ENCODE measurements at places on chromosomes 7 and 10.

GRCh38 chr7:150716368-150716767 is at the start of gene GIMAP1:
GIMAP1 (plus strand) TSS chr7:150716613; CDS start chr7:150719048, 2,435 bp downstream.
- DNase-seq = no peak

DNA sequence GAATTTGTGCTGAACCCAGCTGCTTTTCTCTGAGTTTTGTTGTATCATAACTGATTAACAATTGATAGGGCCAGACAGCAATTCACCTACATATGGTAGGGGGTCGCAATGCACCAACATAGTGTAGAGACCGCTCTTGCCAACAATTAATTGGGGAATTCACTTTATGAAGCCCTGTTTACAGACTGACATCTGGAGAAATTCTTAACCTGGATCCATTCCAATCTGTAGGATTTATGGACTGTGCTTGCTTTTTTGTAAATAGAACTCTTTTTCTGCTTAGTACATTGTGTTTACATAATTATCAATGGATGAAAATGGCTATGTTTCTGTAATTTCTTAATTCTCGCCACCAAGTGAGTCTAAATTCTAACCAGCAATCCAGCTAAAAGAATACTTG is 311.7 kb upstream of the BMPER start:
- no peak for DNase-seq

GRCh38 chr7:106155027-106155426 is 42.9 kb upstream of the SYPL1 start:
- DNase-seq = no peak

GRCh38 chr10:54131833-54132232 is 669.2 kb downstream of the PCDH15 start:
- no peak for DNase-seq

DNA sequence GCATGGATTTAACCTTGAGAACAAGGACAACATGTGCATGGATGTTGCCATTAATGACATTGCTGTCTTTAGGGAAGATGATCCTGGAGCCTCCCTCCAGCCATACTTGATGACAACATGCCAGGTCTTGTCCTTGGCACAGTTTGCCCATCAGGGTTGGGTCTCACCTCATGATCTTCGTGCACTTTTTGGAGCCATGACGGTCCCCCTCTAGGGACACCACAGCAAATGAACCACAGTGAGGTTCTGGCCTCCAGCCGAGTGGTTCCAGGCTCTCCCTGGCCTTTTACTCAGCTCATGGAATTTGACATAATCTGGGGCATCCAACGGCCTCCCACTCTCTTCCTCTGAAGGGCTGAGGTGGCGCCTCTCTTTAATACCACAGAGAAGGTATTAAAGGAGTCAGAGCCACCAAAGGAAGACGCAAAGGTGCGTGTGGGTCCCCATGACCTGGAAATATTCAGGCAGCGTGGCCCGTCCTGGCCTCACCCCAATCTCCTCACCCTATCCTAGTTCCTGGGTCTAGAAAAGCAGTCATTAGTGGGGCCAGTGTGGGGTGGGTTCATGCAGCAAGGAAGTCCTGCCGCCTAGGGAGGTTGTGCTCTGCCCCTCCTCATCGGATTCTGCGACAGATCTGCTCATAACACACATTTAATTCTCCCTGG is 184.8 kb downstream of the CXCL12 start:
- no peak for DNase-seq

GRCh38 chr7:1509226-1509625 is 5.0 kb upstream of the INTS1 start:
- DNase-seq = no peak

GRCh38 chr10:33883881-33884280 is 549.4 kb upstream of the NRP1 start:
- DNase-seq = no peak

GRCh38 chr10:96257944-96258343 is 13.4 kb downstream of the BLNK start:
- DNase-seq = no peak

GRCh38 chr10:98444314-98445006 is 2.3 kb downstream of the HPS1 start:
- DNase-seq = no peak

GRCh38 chr10:85607043-85607695 is 759.4 kb downstream of the GRID1 start:
- no peak for DNase-seq

DNA sequence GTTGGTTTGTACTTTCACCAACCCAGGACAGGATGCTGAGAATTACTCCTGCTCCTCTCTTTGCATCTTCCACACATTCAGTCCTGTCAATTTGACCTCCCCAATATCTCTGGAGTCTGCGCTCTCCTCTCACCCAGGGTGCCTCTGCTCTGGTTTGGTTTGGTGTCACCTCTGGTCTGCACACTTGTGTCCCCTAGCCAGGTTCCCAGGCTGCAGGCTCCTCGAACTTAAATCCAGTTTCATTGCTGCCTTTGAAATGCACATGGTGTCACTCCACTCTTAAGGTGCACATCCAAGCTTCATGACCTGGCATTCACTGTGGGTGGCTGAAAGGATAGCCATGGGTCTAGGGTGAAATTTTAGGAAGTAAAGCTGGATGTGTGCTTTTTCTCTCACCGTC is 271.6 kb downstream of the RPS24 start:
- no peak for DNase-seq

- no peak for DNase-seq
Observed at GRCh38 chr10:43863270-43863669, 214.6 kb upstream of the ZNF32 start.

DNA sequence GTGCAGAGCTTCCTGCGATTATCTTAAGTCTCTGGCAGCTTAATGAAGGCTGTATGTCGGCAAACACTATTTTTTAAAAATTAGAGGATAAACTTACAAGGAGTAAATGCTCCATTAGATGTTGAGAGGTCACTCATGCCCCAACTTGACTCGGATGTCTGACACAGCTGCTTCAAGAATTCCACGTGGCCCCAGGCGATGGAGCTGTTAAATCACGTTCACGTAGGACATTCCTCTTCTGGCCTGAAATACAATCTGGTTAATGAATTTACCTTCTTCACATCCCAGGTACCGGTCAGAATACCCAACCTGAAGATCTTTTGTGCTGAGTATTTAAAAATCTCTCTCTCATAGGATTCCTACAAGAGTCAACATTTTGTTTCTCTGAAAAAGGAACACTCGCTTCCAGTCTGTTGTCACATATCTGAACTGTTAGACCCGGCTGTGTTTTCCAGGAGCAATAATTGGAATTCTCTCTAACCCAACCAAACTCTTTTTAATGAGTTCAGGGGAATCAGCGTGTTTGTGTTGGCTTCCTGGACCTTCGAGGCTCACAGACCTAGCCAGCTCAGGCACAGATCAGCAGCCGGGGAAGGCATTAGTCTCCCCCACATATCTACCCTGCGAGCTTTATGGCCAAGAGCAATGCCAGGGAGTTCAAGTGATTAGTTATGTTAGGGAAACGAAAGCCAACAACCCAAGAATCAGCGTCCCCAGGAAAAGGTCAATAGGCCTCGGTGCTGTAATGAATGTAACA is 284.9 kb downstream of the FGFR2 start:
- DNase-seq = no peak

DNA sequence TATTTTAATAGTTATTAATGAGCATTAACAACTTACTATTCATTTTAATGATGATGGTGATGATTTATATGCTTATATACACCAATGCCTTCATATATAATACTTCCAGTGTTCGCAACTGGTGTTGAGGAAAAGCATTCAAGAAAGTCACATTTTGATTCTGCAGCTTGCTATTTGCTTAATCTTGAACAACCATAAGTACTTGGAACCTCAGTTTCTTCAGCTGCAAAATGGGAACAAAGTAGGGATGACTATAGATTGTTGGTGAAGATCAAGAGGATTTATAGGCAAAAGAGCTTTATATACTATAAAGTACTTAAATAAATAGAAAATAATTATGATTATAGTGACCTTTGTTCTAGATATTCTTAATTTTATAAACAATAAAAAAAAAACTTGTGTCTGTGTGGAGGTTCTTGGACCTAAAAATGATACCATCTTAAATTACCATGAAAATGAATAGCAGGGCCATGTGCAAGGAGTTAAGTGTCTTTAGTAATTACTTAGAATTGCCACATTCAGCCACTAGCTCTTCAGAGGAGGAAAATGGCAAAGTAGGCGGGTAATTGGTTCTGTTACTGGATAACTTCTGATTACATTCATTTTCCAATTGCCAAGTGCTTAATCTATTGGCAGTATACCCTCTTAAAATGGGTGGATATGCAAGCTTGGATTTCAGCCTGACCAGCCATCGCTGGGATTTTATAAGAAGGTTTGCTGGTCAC is 4.5 kb downstream of the ARID5B start:
- DNase-seq = no peak

- no peak for DNase-seq
Observed at GRCh38 chr10:104059364-104059763, 26.3 kb downstream of the COL17A1 start.

DNA sequence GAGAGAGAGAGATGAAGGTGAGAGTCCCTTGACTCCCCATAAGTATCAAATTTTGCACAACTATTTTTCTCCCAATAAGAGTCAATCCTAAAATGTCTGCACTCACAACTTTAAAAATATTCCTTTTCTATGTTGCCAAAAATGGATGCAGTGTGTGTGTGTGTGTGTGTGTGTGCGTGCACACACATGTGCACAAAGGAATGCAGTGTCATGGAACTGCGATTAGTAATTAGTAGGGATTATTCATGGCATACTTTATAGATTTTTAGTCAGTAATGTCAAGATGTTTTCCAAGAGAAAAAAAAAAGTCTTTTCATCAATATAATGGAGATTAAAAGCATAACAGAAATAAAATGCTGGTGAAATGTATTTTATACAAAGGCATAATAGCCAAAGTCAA is 179.1 kb upstream of the LRRTM3 start:
- DNase-seq = no peak

DNA sequence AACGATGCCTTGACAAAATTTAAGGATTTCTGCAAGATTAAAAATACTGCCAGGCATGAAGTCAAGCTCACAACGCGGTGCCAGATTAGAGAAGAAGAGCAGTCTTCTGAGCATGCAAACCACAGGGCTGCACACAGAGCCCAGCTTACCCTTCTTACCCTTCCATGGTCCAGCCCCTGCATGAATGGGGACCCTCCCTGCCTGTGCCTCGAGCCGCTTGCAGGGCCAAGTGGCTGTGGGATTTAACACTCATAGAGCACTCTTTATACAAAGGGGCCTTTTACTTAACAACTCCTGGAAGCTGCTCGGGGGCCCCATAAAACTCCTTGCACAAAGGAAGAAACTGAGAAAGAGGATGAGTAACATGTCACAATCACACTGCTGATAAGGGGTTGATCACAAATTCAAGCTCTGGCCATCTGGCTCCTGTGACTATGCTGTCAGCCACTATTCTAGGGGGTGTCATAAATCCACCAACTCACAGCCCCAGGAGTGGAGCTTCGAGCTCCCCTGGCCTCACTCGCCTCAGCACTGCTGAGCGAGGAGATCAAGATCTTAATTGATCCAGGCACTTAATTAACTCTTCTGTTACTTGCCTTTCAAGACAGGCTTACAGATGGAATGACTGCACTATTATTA is 514.8 kb downstream of the TNS3 start:
- DNase-seq = no peak

GRCh38 chr7:68984306-68984705 is 614.0 kb upstream of the AUTS2 start:
- DNase-seq = no peak

DNA sequence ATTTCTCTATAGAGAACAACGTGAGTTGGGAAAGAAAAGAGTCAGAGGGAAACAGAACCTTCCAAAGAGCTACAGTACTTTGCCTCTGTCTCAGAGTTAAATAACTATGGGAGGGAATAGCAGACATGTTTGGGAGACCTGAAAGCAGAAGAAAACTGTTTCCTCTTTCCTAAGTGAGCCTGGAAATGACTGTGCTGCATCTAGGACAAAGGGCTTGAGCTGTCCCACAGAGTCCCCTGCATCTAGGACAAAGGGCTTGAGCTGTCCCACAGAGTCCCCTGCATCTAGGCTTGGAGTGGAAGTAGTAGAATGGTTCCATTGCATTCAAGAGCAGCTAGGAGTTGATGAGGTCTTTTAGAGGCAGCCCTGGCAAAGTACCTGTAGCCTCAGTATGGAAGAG is 149.7 kb downstream of the DKK1 start:
- DNase-seq = no peak

DNA sequence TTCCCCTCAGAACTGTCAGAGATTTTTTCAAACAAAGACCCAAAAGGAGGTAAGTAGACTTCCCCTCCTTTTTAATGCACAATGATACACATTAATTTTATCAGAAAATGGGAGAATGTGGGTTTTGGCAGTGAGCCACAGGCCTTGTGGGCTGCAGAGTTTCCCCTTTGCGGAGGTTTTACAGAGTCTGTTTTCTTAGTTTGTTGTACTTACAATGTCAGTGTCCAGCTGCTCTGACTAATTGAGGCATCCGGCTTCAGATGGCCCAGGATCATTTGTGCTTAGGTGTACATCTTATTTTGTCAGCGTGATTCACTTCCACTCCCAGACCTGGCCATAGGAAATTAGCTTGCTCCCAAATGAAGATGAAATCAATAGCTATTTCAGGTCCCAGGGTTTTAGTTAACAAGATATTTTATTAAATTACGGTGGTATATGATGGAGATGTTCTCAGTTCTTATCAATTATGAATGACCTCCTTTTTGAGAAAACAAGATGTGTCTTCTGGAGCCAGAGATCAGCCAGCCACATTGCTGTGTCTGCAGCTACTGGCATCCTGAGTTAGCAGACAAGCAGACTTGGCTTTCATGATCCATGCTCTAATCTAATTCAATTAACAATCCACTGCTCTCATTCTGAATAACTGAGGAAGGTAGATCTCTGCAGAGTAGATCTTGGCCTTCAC is 1086.6 kb upstream of the SORCS1 start:
- DNase-seq = no peak

GRCh38 chr7:116984917-116985316 is 31.6 kb downstream of the ST7 start:
- DNase-seq = no peak

DNA sequence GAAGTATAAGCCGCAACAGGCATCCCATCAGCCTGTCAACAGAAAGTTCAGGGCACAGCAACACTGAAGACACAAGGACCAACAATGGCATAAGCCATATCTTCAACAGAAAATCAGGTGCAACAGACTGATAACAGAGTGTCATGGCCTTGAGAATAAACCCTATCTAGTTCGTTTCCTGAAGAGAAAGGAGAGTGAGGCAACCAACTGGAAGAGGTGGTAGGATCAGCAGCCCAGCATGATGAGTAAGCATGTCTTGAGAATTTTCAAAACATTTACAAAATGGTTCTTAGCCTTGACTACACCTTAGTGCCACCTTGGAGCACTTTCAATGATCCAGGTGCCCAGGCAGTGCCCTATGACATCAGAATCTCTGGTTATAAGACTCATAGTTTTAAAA is 290.2 kb upstream of the SEMA3C start:
- DNase-seq = no peak

GRCh38 chr10:32980558-32981468 is 22.8 kb upstream of the ITGB1 start:
- peak; percentile 50 for DNase-seq

DNA sequence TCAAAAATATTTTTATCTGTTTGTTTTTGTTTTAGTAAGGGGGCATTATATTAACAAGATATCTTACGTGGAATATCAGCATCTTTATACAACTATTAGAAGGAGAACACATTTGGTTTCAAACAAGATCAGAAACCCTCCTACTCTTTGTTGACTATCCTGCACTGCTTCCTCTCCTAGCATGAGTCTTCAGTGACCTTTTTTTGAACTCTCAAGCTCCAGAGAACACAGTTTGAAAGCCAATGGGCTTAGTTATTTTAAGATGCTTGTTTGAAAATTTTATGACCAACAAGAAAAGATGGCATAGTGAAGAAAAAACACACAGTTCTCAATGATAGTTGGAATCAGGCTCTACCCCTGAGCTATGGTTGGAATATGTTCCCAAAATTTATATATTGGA is 37.2 kb upstream of the RTKN2 start:
- DNase-seq = no peak

Measured in activated naive CD8-positive, alpha-beta T cell treated with anti-CD3 and anti-CD28 coated beads, Interleukin-2, amount 50 U/mL, for 16 hours (primary cell).